ENCODE measurements at places on chromosomes 2 and 18.

GRCh38 chr2:43005245-43005974 lies 213.0 kb upstream of the HAAO start:
- DNase-seq: no peak

DNA sequence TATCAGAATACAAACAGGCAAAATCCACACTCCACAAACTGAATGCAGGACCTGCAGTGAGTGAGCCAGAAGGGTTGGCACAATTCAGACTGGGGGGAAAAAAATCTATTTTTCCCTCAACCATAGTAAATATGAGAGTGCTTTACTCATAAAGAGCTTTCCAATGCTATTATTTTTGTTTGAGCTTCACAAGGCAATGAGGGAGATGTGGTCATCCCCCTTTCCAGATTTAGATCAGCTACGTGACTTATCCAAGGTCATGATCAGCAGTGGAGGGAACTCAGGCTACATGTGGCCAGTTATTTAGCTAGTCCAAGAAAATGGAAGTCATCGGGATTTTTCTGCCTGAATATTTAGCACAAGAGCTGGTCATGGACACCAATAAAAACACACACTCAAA lies 120.4 kb upstream of the KLF7 start:
- no peak for DNase-seq

DNA sequence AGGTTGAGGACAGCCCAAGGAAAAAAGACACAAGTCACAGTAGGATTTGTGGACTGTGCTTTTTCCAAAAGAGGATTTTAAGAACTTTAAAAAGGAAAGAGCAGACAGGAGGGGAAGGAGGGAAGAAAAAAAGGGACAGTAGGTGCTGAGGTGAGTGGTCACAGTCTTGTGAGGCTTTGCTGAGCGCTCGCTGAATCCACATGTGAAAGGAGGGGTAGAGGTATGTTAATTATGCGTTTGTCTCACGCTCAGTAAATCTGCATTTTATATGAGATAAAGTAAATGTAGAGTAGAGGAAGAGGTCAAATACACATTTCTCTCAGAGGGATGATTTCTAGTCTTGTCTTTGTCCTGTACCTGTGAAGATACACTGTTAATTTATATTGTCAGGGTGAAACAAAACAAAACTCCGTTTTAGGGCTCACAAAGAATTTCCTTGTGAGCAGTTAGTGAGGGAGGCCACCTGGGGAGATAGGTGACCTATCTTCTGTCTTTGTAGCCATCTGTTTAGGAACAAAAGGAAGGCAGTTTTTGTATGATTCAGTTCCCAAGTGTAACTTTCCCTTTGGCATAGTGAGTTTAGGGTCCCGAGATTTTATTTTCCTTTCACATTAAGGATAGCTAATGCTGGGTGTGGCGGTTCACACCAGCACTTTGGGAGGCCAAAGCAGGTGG lies 25.3 kb downstream of the GNAL start:
- no peak for DNase-seq

DNA sequence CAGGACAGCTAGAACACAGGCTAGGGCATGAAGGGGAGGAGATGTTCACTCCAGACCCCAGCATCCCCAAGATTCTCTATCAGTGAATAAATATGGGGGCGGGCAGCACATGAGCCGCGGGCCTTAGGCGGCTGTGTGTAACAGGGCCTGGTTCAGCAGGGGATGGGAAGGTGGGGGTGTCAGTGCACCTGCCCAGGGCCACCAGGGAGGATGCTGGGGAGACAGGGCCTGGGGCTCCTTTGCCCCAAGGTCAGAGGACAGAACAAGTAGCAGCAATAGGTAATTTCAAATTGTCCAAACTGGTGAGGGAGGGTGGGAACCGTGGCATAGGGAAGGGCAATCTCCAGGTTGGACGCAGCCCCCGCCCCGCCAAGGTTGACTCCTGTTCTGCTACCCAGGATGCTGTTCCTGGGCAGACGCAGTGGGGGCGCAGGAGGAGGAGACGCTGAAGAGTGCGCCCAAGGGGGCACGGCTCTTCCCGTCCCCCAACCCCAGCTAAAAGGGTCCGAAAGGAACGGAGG lies 16.2 kb downstream of the CYP26B1 start:
- no peak for DNase-seq

GRCh38 chr2:38098421-38099098 lies 22.6 kb upstream of the CYP1B1 start:
- no peak for DNase-seq

GRCh38 chr18:69838620-69839411 lies 108.9 kb downstream of the CD226 start:
- no peak for DNase-seq

- peak; percentile 28 for DNase-seq
These were observed 281.0 kb downstream of the AFF3 start for GRCh38 chr2:99861376-99861760.

DNA sequence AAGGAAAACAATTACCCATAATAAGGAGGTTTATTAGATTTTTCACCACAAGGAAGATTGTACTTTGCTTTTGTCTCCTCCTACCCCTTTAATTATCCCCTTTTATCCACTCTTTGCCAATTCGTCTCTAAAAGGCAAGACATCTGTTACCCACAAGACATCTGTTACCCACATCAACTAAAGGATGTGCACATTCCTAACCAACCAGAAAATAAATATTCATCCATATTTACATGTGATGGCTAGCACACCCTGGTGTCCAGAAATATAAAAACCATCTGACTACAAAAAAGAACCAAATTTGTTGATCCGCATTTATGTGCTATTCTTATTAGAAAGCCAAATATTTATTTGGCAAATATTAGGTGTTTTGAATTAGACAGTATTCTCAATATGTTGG lies 35.7 kb downstream of the ACVR1C start:
- peak; percentile 14 for DNase-seq
